T-helper 2 cell (primary cell): ENCODE measurements at places on chromosomes 12 and 14.

GRCh38 chr14:72903716-72904115 is 9.8 kb upstream of the DPF3 start:
- DNase-seq, result no peak

GRCh38 chr12:132308853-132309595 is 20.4 kb downstream of the GALNT9 start:
- no peak for DNase-seq

GRCh38 chr14:93105362-93105761 is 10.4 kb downstream of the ITPK1 start:
- no peak for DNase-seq

DNA sequence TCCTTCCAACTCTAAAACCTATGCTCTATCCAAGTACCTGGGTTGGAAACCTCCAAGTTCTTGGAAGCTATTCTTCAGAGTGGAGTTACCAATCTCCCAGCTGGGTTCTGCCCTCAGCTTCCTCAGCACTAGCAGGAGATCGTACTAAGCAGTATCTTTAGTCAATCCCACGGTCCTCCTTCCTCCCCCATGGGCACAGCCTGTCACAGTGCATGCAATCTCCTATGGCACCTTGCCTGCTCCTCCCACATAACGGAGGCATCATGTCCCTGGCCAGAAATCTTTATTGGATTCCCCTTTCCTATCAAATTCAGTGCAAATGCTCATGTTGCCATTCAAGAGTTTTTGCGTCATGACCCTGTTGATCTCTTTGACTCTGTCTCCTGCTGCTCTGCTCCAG is 5.4 kb upstream of the LPAR5 start:
- DNase-seq, result no peak

DNA sequence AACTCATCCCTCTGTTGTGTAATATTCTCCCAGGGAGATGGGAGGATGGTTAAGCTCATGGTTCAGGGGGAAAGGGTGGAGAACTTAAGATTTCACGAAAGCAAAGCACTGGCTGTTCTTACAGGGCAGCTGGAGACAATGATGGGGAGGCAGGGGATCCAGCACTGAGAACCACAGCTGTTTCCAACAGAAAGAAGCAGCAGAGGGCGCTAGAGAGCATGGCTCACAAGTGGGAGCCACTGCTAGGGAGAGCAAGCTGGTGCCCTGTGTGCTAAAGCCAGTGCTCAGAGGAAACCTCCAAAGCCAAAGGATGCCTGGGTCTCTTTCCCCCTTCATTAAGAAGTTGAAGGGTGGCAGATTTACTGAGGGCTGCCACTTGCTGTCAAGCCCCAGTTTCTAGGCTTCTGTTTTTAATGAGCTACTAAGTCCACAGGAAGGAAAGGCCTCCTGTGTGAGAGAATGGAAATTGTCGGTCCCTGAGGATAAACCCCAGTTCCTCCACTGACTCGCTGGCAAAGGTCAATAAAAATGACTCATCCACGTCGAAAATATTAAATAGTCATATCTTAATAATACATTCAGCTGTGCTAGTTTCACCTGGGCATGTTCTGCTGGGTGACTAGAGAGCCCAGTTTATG is 199.7 kb downstream of the ANO2 start:
- no peak for DNase-seq

GRCh38 chr12:92020983-92021665 is 124.5 kb downstream of the BTG1 start:
- DNase-seq, result no peak

DNA sequence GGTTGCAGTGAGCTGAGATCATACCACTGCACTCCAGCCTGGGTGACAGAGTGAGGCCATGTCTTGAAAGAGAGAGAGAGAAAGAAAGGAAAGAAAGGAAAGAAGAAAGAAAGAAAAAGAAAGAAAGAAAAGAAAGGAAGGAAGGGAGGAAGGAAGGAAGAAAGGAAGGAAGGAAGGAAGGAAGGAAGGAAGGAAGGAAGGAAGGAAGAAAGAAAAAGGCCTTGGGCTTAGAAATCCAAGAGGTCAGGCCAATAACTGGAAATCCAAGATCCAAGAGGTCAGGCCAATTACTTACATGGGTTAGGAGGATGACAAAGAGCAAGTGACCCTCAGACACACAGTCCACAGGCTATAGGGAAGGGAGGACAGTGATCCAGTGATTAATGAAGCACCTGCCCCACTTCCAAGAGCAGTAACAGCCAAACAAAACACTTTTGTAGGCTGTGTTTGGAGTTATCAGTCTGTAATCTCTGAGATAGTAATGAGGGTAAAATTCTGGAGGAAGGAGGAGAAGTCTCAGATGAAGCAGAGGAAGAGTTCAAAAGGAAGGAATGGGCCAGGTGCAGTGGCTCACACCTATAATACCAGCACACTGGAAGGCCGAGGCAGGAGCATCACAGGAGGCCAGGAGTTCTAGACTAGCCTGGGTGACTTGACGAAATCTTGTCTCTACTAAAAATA is 32.2 kb upstream of the SPTLC2 start:
- no peak for DNase-seq

DNA sequence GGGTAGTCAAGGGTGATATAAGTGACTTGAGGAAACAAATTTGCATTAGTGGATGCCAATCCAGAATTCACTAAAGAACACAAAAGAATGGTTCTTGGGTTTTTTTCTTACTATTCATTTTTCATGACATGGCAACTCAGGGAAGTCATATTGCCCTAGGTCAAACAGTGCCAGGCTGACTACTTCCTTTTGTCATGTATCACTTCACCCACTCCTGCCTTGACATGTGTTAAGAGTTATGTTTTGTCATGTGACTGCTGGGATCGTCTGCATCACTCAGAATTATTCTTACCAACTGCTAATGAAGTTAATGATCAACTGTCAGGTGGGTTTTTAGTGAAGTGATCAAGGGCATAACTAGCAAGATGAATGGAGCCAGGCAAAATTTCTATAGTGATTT is 74.2 kb downstream of the PRORP start:
- no peak for DNase-seq

GRCh38 chr12:100173111-100173510 is 27.5 kb upstream of the ACTR6 start:
- DNase-seq, result no peak

- DNase-seq, result no peak
Measured at GRCh38 chr12:58980768-58981167, 60.5 kb upstream of the LRIG3 start.

DNA sequence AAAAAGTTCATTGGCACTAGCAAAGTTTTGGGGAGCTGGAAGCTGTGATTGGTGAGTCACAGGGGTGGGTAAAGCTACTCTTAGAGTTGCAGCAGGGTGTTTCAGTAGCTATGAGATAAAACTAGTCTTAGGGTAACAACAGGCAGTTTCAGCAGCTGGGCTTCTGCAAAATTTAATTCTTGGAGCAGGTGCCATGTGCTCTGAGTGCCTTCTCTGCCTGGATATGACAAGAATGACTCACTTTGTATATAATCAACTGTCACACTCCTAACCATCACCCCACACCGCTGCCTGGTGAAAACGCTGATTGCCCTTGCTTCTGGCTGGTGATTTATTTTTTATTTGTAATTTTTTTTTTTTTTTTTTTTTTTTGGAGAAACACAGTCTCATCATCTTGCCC is 10.5 kb upstream of the PLBD2 start:
- peak; percentile 14 for DNase-seq

- DNase-seq, result no peak
Measured at GRCh38 chr14:69675245-69675583, 63.8 kb downstream of the SUSD6 start.

GRCh38 chr12:53775478-53776145 is 23.8 kb upstream of the CISTR start:
- DNase-seq, result no peak

GRCh38 chr14:68225321-68225720 is 405.7 kb downstream of the RAD51B start:
- no peak for DNase-seq

- no peak for DNase-seq
Measured at GRCh38 chr14:55238019-55238680, 33.1 kb upstream of the FBXO34 start.

- no peak for DNase-seq
Measured at GRCh38 chr14:102994689-102995088, 62.7 kb downstream of the CDC42BPB start.

DNA sequence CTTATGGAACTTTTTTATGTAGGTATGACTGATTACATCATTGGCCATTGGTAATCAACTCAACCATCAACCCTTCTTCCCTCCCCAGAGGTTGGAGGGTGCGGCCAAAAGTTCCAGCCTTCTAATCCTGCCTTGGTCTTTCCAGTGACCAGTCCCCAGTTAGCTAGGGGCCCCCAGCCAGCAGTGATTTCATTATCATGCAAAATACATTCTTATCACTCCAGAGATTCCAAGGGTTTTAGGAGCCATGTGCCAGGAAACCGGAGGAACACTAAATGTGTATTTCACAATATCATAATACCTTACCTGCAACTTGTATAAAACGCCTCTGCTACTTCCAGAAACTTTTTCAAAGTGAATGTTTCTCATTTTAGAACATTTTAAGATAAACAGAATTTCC is 181.5 kb upstream of the PELI2 start:
- no peak for DNase-seq

- DNase-seq, result peak; percentile 2
Measured at GRCh38 chr12:44021471-44021971, 185.6 kb downstream of the TMEM117 start.
